ENCODE measurements at places on chromosomes 7 and 10.

DNA sequence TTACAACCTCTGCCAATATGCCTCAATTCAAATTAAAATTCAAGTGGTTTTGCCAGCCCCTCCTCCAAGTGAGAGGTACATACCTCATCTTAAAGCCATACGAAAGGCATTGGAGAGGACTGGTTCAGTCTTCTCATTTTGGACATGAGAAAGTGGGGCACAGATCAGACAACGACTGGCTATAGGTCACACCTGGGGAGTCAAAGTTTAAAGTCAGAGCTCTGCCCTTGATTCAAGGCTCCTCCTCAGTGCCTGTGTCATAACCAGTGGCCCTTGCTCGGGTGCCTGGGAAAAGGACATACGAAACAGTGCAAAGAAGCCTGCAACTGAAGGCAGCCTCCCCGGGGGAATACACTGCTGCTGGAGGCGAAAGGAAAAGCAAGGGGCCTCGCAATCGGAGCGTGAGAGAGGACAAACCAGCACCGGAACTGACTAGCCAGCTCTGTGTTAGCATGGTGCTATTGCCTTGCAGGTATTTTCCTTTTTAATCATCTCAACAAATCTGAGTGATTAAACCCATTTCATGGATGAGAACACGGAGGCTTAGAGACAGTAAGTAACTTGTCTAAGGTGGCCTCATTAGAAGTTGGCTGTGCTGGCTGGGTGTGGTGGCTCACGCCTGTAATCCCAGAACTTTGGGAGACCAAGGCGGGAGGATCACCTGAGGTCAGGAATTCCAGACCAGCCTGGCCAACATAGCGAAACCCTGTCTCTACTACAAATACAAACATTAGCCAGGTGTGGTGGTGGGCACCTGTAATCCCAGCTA, 1.1 kb upstream of the MTPAP start:
- no peak for DNase-seq

GRCh38 chr10:85446827-85447226, 919.8 kb downstream of the GRID1 start:
- DNase-seq: no peak

GRCh38 chr10:60208676-60209269, 180.9 kb downstream of the ANK3 start:
- DNase-seq: no peak

GRCh38 chr10:22534849-22535604, 179.4 kb downstream of the PIP4K2A start:
- no peak for DNase-seq

All from substantia nigra (tissue), 51 donors.